Hepatocyte (in vitro differentiated cells): ENCODE measurements at places on chromosomes 2 and 18.

DNA sequence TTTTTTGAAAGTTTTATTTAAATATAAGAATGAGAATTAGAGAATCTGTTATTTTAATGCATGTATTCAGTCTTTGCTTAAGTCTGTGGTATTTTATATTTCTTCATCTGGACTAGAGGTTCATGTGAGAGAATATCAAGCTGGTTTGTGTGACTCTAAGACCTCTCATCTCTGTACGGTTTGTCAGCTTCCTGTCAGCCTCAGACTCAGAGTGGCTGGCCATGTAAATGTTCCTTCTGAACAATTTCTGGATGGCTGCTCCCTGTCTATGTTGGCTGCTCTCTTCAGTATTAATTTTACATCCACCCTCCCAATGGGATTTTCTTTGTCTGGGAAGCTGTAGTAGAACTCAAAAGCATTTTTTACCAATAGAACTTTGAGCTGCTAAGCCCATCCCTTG, 225.3 kb upstream of the THUMPD2 start:
- no peak overlapping the region for H3K4me3 ChIP-seq
- no peaks in the 10 kb centered on the region for H3K27me3 ChIP-seq

GRCh38 chr2:54166121-54166773, 50.8 kb downstream of the ACYP2 start:
- no peak overlapping the region for H3K27ac ChIP-seq
- H3K27me3 ChIP-seq, result no peaks in the 10 kb centered on the region
- H3K4me1 ChIP-seq, result no peaks in the 10 kb centered on the region
- no peaks in the 10 kb centered on the region for H3K36me3 ChIP-seq

- H3K4me3 ChIP-seq, result no peak overlapping the region
- no peaks in the 10 kb centered on the region for H3K27me3 ChIP-seq
- H3K4me1 ChIP-seq, result no peaks in the 10 kb centered on the region
- H3K36me3 ChIP-seq, result no peaks in the 10 kb centered on the region
- no peak for DNase-seq
Measured at GRCh38 chr18:76121011-76121410, 374.0 kb downstream of the ZNF516 start.

GRCh38 chr18:21678859-21679258, 25.7 kb downstream of the ABHD3 start:
- DNase-seq, result no peak
- H3K27me3 ChIP-seq, result no peaks in the 10 kb centered on the region
- H3K4me3 ChIP-seq, result no peak overlapping the region
- peaks cover 9% of the 10 kb centered on the region for H3K4me1 ChIP-seq

DNA sequence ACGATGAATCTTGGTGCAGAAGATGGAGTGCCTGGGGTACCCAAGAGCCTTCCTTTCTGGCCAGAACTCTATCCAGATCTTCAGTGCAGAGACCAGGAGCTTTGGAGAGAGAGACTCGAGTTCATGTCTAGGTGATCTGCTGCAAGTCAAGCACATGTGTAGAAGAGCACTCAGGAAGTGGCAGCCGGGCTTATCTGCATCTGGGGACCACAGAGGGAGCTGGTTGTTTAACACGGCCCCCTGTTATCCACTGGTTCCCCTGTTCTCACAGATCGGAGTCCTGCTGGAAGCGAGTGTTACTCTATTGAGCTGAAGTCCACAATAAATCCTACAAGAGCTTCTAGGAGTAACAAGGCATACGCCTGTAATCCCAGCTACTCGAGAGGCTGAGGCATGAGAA, 128.3 kb downstream of the ACOXL start:
- no peaks in the 10 kb centered on the region for H3K27me3 ChIP-seq
- no peaks in the 10 kb centered on the region for H3K4me1 ChIP-seq
- no peak for DNase-seq
- no peaks in the 10 kb centered on the region for H3K36me3 ChIP-seq
- H3K4me3 ChIP-seq, result no peak overlapping the region

- no peaks in the 10 kb centered on the region for H3K36me3 ChIP-seq
- no peak overlapping the region for H3K27ac ChIP-seq
- H3K27me3 ChIP-seq, result no peaks in the 10 kb centered on the region
- DNase-seq, result no peak
- H3K4me3 ChIP-seq, result no peak overlapping the region
Measured at GRCh38 chr2:23475473-23475872, 90.5 kb downstream of the KLHL29 start.

GRCh38 chr2:9178110-9178903, 28.3 kb upstream of the ASAP2 start:
- no peak overlapping the region for H3K4me3 ChIP-seq
- H3K4me1 ChIP-seq, result peaks cover 20% of the 10 kb centered on the region
- H3K27me3 ChIP-seq, result no peaks in the 10 kb centered on the region
- peak; percentile 54 for DNase-seq
- no peaks in the 10 kb centered on the region for H3K36me3 ChIP-seq

DNA sequence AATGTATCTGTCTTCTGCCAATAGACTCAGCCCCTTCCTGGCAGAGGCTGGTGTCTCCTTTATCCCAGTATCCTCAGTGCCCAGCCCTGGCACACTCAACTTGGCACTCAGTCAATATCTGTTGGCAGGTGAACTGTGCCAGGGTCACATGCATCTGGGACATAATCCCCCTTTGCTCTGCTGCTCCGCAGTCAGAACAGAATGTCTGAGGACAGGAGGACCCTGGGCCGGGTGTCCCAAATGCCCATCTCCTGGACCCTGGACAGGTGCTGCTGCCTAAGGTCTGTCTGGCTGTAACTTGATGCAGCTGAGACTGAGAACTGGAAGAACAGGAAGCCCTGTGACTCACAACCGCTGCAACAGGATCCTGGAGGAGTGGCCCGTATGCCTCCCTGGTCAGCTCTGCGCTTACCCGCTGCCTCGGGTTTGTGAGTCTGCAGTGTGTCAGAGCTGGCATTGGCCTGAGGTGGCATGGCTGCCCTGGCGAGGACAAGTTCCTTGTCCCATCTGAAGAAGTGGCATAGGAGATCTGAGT, 11.4 kb downstream of the HK2 start:
- H3K27ac ChIP-seq, result peak overlapping the region; percentile 95
- H3K36me3 ChIP-seq, result no peaks in the 10 kb centered on the region
- H3K4me1 ChIP-seq, result peaks cover 48% of the 10 kb centered on the region
- peak; percentile 85 for DNase-seq
- no peaks in the 10 kb centered on the region for H3K27me3 ChIP-seq

GRCh38 chr2:110813896-110814295, 81.5 kb downstream of the ACOXL start:
- no peak overlapping the region for H3K4me3 ChIP-seq
- H3K4me1 ChIP-seq, result no peaks in the 10 kb centered on the region
- no peak for DNase-seq
- no peaks in the 10 kb centered on the region for H3K36me3 ChIP-seq
- no peaks in the 10 kb centered on the region for H3K27me3 ChIP-seq
- H3K27ac ChIP-seq, result no peak overlapping the region

DNA sequence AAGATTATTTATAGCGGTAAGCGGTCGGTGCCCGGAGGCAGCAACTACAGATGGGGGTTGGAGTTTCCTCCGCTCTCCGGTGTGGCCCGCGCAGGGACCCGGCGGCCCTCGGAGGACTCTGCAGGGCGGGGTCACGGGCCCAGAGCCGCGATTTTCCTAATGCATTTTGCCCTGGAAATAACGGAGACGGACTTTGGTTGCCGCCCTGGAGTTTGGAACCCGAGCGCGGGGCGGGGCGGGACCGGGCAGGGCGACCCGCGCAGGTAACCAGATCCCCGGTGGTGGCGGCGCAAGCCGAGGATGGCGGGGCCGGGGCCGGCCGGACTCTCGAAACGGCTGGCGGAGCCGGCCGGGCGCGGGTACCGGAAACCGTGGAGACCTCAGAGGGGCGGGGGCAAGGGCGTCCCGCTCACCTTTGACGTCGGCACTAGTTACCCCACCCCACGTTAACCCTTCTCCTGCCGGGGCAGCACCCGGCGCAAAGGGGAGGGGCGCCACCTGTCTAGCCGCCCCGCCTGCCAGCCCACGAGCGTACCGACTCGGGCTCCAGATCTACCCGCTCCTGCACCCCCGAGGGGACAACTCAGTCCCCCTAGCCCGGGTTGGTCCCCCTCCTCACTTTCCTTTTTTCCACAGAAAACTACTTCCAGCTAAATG, 2.9 kb downstream of the CYP26B1 start:
- peak overlapping the region; percentile 70 for H3K4me3 ChIP-seq
- peaks cover 66% of the 10 kb centered on the region for H3K27me3 ChIP-seq
- H3K4me1 ChIP-seq, result peaks cover 49% of the 10 kb centered on the region

DNA sequence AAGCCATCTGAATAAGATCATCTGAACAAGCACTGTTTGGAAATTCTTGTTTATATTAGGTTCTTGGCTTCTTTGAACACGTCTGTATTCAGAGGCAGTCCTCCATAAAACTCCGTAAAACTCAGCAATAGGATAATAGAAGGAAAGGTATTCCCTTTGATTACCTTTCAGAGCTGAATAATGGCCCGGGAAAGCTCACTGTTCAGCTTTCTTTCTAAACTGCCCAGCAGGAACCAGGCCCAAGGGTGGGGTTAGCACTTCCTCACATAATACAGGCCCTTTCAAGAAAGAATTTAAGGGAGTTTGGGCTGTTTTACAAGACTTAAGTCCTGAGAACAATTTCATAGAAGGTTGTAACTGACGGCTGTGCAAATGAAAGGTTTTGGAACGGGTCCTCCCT, 72.2 kb upstream of the PHLPP1 start:
- no peaks in the 10 kb centered on the region for H3K27me3 ChIP-seq
- H3K36me3 ChIP-seq, result no peaks in the 10 kb centered on the region
- H3K27ac ChIP-seq, result peak overlapping the region; percentile 3
- no peak overlapping the region for H3K4me3 ChIP-seq
- DNase-seq, result no peak

DNA sequence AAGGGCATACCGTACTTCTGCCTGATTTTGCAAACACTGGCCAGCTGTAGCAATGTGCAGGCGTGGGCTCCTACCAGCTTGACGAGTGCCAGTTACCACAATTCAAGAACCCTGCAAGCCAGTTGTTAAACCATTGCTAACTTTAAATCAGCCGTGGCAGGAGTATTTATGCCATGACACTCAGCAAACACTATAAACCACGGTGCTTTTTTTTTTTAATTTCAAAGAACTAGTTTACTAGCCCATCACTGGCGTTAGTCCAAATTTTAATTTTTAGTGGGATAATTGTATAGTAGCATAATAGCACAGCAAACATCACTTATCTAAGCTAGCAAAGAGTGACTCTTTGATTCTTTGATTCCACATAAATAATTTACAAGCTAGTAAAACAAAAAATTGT, 111.1 kb downstream of the COL4A4 start:
- DNase-seq, result no peak
- H3K27me3 ChIP-seq, result no peaks in the 10 kb centered on the region
- H3K27ac ChIP-seq, result no peak overlapping the region
- no peaks in the 10 kb centered on the region for H3K4me1 ChIP-seq
- H3K36me3 ChIP-seq, result no peaks in the 10 kb centered on the region

- DNase-seq, result no peak
- no peaks in the 10 kb centered on the region for H3K36me3 ChIP-seq
- H3K27me3 ChIP-seq, result no peaks in the 10 kb centered on the region
- no peaks in the 10 kb centered on the region for H3K4me1 ChIP-seq
- no peak overlapping the region for H3K4me3 ChIP-seq
Measured at GRCh38 chr18:53093636-53094035, 753.6 kb downstream of the DCC start.

- no peak overlapping the region for H3K4me3 ChIP-seq
- H3K27me3 ChIP-seq, result no peaks in the 10 kb centered on the region
- H3K4me1 ChIP-seq, result no peaks in the 10 kb centered on the region
Measured at GRCh38 chr2:188475945-188476344, 184.3 kb downstream of the GULP1 start.

GRCh38 chr18:34942975-34943374, 98.2 kb upstream of the MAPRE2 start:
- no peaks in the 10 kb centered on the region for H3K36me3 ChIP-seq
- DNase-seq, result peak; percentile 31
- H3K27ac ChIP-seq, result no peak overlapping the region
- H3K4me1 ChIP-seq, result peaks cover 8% of the 10 kb centered on the region
- H3K27me3 ChIP-seq, result no peaks in the 10 kb centered on the region
- no peak overlapping the region for H3K4me3 ChIP-seq

GRCh38 chr18:36297417-36298125, at the start of gene FHOD3:
TSS of gene FHOD3 (plus strand) at chr18:36297713. CDS start at chr18:36297836, 123 bp downstream.
- no peaks in the 10 kb centered on the region for H3K36me3 ChIP-seq
- peaks cover 52% of the 10 kb centered on the region for H3K27me3 ChIP-seq
- peaks cover 3% of the 10 kb centered on the region for H3K4me1 ChIP-seq
- peak; percentile 67 for DNase-seq

GRCh38 chr2:177797808-177798207, 274.8 kb downstream of the PDE11A start:
- no peak for DNase-seq
- no peak overlapping the region for H3K4me3 ChIP-seq
- H3K27me3 ChIP-seq, result no peaks in the 10 kb centered on the region
- H3K27ac ChIP-seq, result no peak overlapping the region
- H3K36me3 ChIP-seq, result no peaks in the 10 kb centered on the region
- no peaks in the 10 kb centered on the region for H3K4me1 ChIP-seq

DNA sequence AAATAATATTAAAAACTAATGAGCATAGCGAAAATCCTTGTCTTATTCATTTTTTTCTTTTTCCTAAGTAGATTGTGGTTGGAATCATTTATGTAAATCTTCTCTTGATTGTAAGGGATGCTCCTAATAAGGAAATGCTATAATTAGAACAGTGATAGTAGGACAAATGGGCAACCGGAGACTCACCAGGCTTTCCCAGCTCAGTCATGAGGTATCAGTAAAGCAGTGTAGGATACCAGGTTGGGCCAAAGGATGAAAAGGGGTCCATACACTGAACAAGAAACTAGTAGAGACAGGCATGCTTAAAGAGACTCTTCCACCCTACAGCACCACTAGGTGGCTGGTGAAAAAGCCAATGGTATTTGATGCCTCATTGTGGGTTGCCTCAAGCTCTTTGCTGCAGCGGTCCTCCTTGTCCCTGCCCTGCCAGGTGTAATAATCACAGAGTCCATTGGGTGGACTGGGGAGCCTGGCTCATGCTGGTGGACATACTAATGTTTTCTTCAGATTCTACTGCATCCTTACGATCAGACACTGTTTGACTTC, 71.4 kb upstream of the FAM98A start:
- no peak overlapping the region for H3K4me3 ChIP-seq
- DNase-seq, result no peak
- no peaks in the 10 kb centered on the region for H3K4me1 ChIP-seq
- no peak overlapping the region for H3K27ac ChIP-seq
- no peaks in the 10 kb centered on the region for H3K27me3 ChIP-seq

DNA sequence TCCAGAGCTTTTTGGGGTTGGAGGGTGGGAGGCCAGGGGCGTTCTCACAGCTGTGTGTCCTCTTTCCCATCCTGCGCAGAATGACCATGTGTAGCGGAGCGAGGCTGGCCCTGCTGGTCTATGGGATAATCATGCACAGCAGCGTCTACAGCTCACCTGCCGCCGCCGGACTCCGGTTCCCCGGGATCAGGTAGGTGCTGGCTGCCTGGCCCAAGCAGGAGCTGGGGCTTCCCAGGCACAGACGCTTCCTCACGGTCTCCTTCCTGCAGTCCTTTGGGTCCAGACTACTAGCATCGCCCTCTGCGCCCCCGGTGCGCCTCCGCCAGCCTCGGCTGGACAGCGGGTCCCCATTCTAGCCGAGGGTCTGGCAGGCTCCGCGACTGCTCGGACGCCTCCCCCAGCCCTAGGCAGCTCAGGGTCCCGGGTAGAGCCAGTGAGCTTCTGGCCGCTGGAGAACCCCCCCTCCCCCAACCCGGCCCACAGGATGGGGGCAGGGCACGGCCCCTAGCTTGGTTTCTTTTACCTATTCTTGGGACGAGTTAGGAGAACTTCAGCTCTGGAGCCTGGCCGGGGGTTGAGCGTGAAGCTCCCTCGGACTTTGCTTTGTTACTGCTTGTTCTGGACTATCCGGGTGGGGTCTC, 756 bp downstream of the ADCYAP1 start:
- H3K36me3 ChIP-seq, result no peaks in the 10 kb centered on the region
- no peak overlapping the region for H3K4me3 ChIP-seq
- H3K4me1 ChIP-seq, result peaks cover 30% of the 10 kb centered on the region
- H3K27me3 ChIP-seq, result peaks cover 98% of the 10 kb centered on the region
- no peak overlapping the region for H3K27ac ChIP-seq
